ENCODE measurements at places on chromosomes 5 and 9. TPM values are rescaled to one million over a fixed set of nuclear protein-coding genes. Genes with fewer than 3 reads are reported as not detected.

Gene ANKRD18A
- 2.1 TPM for polyA plus RNA-seq

Gene INSL4
- polyA plus RNA-seq = not detected

Gene SOWAHA
- polyA plus RNA-seq = 1.4 TPM

Gene MCC
- 2.6 TPM for polyA plus RNA-seq

Gene AHRR
- 1.7 TPM for polyA plus RNA-seq

Gene C5orf22
- polyA plus RNA-seq = 4.8 TPM

Gene FANCG
- 26.3 TPM for polyA plus RNA-seq

Gene PLAA
- 7.3 TPM for polyA plus RNA-seq

Gene GARIN3
- polyA plus RNA-seq = not detected

Gene FOXD4L5
- 0.04 TPM for polyA plus RNA-seq

Gene BAAT
- polyA plus RNA-seq = 1.4 TPM

Gene BTNL8
- 0.31 TPM for polyA plus RNA-seq

Gene ACTBL2
- not detected for polyA plus RNA-seq

Gene SLC9A3
- 1.9 TPM for polyA plus RNA-seq

Gene KIAA1958
- 1.4 TPM for polyA plus RNA-seq

Gene SPATA31C1
- not detected for polyA plus RNA-seq

Gene ZNF608
- polyA plus RNA-seq = 14.8 TPM

Gene AGTPBP1
- polyA plus RNA-seq = 9.6 TPM

Gene DAB2
- 28.4 TPM for polyA plus RNA-seq

Gene C9orf72
- polyA plus RNA-seq = 5.3 TPM

Gene DIPK1B
- polyA plus RNA-seq = 32.3 TPM

Gene PDE6A
- not detected for polyA plus RNA-seq

Gene HACD4
- polyA plus RNA-seq = 0.33 TPM

Gene MTMR12
- polyA plus RNA-seq = 16.2 TPM

Gene LAMC3
- polyA plus RNA-seq = 8.9 TPM

Gene ANXA1
- polyA plus RNA-seq = 30.4 TPM

Gene TRPM6
- 0.23 TPM for polyA plus RNA-seq

Gene FLT4
- polyA plus RNA-seq = 6.8 TPM

Gene LRRC70
- polyA plus RNA-seq = 2.0 TPM

Gene CANX
- polyA plus RNA-seq = 66.3 TPM

Gene TMEM174
- not detected for polyA plus RNA-seq

Gene IL4
- not detected for polyA plus RNA-seq

Gene CEP78
- 3.3 TPM for polyA plus RNA-seq

Gene SLC1A3
- polyA plus RNA-seq = 1.6 TPM

Gene MRPL41
- polyA plus RNA-seq = 74.1 TPM

Gene CDX1
- polyA plus RNA-seq = not detected

Gene SIGMAR1
- 23.0 TPM for polyA plus RNA-seq

Gene FOXI1
- 0.49 TPM for polyA plus RNA-seq

Gene MAML1
- 7.1 TPM for polyA plus RNA-seq

Gene GDA
- 1.5 TPM for polyA plus RNA-seq

Gene BHMT
- 0.14 TPM for polyA plus RNA-seq

Gene IGIP
- 7.0 TPM for polyA plus RNA-seq

Gene CCL28
- 6.0 TPM for polyA plus RNA-seq

Gene TMOD1
- polyA plus RNA-seq = 28.7 TPM

Gene RETREG1
- 9.2 TPM for polyA plus RNA-seq

Gene SLC36A3
- not detected for polyA plus RNA-seq

Gene GPR151
- polyA plus RNA-seq = not detected

Gene GPR150
- polyA plus RNA-seq = 2.1 TPM

Gene CDO1
- polyA plus RNA-seq = 6.7 TPM

Gene FGF10
- polyA plus RNA-seq = 3.8 TPM

Gene SOX30
- 0.05 TPM for polyA plus RNA-seq

Gene AQP7
- 7.1 TPM for polyA plus RNA-seq

Gene MEIKIN
- not detected for polyA plus RNA-seq

Gene ASPN
- polyA plus RNA-seq = 2.3 TPM

All from pancreas (tissue), 10 donors.